ENCODE measurements at places on chromosomes 11 and 22. TPM values are rescaled to one million over a fixed set of nuclear protein-coding genes. Genes with fewer than 3 reads are reported as not detected.

DSCAML1 gene
- total RNA-seq = not detected

HPX gene
- total RNA-seq = 4.6 TPM

SOX6 gene
- total RNA-seq = 0.81 TPM

PRRG4 gene
- 5.4 TPM for total RNA-seq

OOSP4A gene
- not detected for total RNA-seq

MRGPRF gene
- 0.76 TPM for total RNA-seq

CLDN25 gene
- not detected for total RNA-seq

PTPRCAP gene
- total RNA-seq = 1.4 TPM

DRD2 gene
- total RNA-seq = not detected

TMEM191B gene
- total RNA-seq = 2.1 TPM

EHF gene
- total RNA-seq = 51.5 TPM

SAA1 gene
- total RNA-seq = 8.6 TPM

APOBEC3G gene
- 0.71 TPM for total RNA-seq

DDTL gene
- 3.4 TPM for total RNA-seq

ANO3 gene
- not detected for total RNA-seq

OR52I2 gene
- total RNA-seq = not detected

TMEM41B gene
- 67.2 TPM for total RNA-seq

C1QTNF5 gene
- total RNA-seq = not detected

KCNK7 gene
- 0.61 TPM for total RNA-seq

ZW10 gene
- total RNA-seq = 21.0 TPM

ADAMTS15 gene
- total RNA-seq = 0.44 TPM

NRIP3 gene
- total RNA-seq = 0.15 TPM

INTS4 gene
- 41.0 TPM for total RNA-seq

MS4A15 gene
- 1.5 TPM for total RNA-seq

NAV2 gene
- total RNA-seq = 2.1 TPM

KREMEN1 gene
- 31.9 TPM for total RNA-seq

LINC01488 gene
- not detected for total RNA-seq

IFITM1 gene
- 6.1 TPM for total RNA-seq

KDELR3 gene
- total RNA-seq = 33.1 TPM

MAP4K2 gene
- total RNA-seq = 44.2 TPM

IL17REL gene
- not detected for total RNA-seq

SLC17A6 gene
- total RNA-seq = not detected

TRIM49 gene
- total RNA-seq = not detected

ABCC8 gene
- 0.39 TPM for total RNA-seq

CCDC116 gene
- 0.66 TPM for total RNA-seq

OR6A2 gene
- 0.22 TPM for total RNA-seq

PKDREJ gene
- not detected for total RNA-seq

SCUBE2 gene
- 1.3 TPM for total RNA-seq

XPNPEP3 gene
- total RNA-seq = 29.8 TPM

OLFML1 gene
- not detected for total RNA-seq

SYT7 gene
- total RNA-seq = 27.4 TPM

SMIM35 gene
- total RNA-seq = not detected

YPEL4 gene
- 0.32 TPM for total RNA-seq

TRPC6 gene
- total RNA-seq = not detected

GPR83 gene
- total RNA-seq = 0.39 TPM

RASSF7 gene
- total RNA-seq = 35.9 TPM
